ENCODE measurements at places on chromosomes 2 and 18. TPM values are rescaled to one million over a fixed set of nuclear protein-coding genes. Genes with fewer than 3 reads are reported as not detected.

TCF23 gene
- 1.2 TPM for total RNA-seq

DNA sequence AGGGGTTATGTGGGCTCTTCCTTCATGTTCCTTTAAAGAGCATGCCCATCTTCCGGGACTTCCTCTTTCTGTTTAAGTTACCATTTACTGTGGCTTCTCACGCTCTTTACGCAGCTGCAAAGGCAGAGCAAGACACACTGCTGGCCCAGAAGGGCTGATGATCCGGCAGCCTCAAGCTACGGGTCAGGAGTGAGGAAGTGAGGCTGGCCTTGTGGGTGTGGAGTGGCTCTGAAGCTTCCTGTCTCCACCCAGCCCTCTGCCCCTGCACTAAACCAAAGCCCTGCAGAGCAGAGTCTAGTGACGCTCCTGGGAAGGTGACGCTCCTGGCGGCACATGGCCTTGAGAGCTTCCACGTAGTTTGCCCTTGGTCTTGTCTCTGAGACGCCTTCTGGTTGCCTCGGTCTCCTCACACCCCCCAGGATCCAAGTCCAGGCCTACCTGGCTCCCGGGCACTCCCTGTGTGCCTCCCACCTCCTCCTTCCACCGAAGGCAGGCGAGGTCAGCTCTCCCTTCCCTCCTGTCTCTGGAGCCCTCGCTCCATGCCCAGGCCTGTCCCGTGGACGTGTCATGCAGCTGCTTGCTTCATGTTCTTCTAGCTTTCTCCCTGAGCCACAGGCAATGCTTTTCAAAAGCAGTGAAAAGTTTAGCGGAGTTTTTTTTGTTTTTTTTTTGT, 50.3 kb downstream of the ARL4C start:
- H3K4me3 ChIP-seq: peak overlapping the region; percentile 11
- peak; percentile 86 for DNase-seq
- H3K27me3 ChIP-seq: no peaks in the 10 kb centered on the region
- H3K4me1 ChIP-seq: peaks cover 22% of the 10 kb centered on the region
- H3K36me3 ChIP-seq: no peaks in the 10 kb centered on the region

GRCh38 chr2:120262150-120262549, 9.5 kb downstream of the RALB start:
- peaks cover 60% of the 10 kb centered on the region for H3K4me1 ChIP-seq
- no peak overlapping the region for H3K4me3 ChIP-seq
- no peak for DNase-seq
- H3K27me3 ChIP-seq: no peaks in the 10 kb centered on the region

- H3K4me1 ChIP-seq: no peaks in the 10 kb centered on the region
- no peak overlapping the region for H3K4me3 ChIP-seq
- no peak overlapping the region for H3K27ac ChIP-seq
Measured at GRCh38 chr2:38898256-38898655, 8.6 kb downstream of the ARHGEF33 start.

DNA sequence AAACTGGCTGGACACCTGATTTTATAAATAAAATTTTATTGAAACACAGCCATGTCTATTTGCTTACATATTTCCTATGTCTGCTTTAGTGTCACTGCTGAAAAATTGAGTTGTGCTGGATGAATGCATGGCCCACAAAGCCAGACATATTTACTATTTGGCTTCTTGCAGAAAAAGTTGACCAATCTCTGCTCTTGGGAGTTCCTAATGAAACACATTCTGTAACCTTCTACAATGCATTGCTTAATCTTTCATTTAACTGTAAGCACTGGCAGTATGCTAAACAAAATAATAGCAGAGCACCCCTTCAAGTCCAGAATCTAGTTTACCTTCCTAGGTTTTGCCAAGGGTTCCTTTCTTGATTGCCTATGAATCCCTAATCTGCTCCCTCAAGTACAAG, 17.7 kb upstream of the SERPINB7 start:
- no peak for DNase-seq
- no peak overlapping the region for H3K4me3 ChIP-seq
- no peaks in the 10 kb centered on the region for H3K36me3 ChIP-seq
- H3K27ac ChIP-seq: no peak overlapping the region
- no peaks in the 10 kb centered on the region for H3K27me3 ChIP-seq

GRCh38 chr2:68997401-68997800, 15.6 kb upstream of the ANTXR1 start:
- no peaks in the 10 kb centered on the region for H3K27me3 ChIP-seq
- no peaks in the 10 kb centered on the region for H3K4me1 ChIP-seq
- no peaks in the 10 kb centered on the region for H3K36me3 ChIP-seq
- H3K27ac ChIP-seq: no peak overlapping the region
- H3K4me3 ChIP-seq: no peak overlapping the region

- H3K36me3 ChIP-seq: no peaks in the 10 kb centered on the region
- no peak overlapping the region for H3K4me3 ChIP-seq
- H3K27me3 ChIP-seq: peaks cover 19% of the 10 kb centered on the region
- peaks cover 39% of the 10 kb centered on the region for H3K4me1 ChIP-seq
Measured at GRCh38 chr2:240913810-240914644, 7.9 kb downstream of the CROCC2 start.

DNA sequence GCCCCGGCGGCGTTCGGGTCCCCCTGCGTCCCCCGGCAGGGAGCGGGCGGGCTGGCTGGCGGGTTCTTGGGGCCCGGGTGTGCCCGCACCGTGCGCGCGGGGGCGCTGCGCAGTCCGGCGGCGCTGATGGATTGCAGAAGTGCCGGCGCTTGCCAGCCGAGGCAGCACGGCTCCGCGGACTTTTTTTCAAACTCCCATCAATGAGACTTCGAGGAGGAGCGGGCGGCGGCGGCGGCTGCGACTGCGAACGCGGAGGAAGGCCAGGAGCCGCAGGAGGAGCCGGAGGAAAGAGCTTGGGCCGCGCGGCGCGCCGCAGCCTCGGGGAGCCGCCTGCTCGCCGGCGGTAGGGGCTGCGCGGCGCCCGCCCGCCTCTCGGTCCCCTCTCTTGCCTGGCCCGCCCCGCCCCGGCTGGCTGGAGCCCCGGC, at the start of gene GLI2:
Gene GLI2, plus strand, starts transcription at position 123 of the 425 bp plus-strand sequence. CDS start 61,453 bp downstream, outside the sequence.
- DNase-seq: peak; percentile 66
- no peaks in the 10 kb centered on the region for H3K36me3 ChIP-seq
- peak within 1 kb of the TSS; percentile 64 for H3K27ac ChIP-seq
- peak within 1 kb of the TSS; percentile 55 for H3K4me3 ChIP-seq
- peaks cover 80% of the 10 kb centered on the region for H3K27me3 ChIP-seq

GRCh38 chr18:21745231-21745630, 4.6 kb downstream of the MIB1 start:
- H3K27me3 ChIP-seq: no peaks in the 10 kb centered on the region
- no peak overlapping the region for H3K4me3 ChIP-seq
- DNase-seq: no peak
- H3K4me1 ChIP-seq: peaks cover 28% of the 10 kb centered on the region
- H3K27ac ChIP-seq: no peak overlapping the region
- H3K36me3 ChIP-seq: no peaks in the 10 kb centered on the region

SERPINB4 gene
- not detected for total RNA-seq

DSG4 gene
- not detected for total RNA-seq

DNA sequence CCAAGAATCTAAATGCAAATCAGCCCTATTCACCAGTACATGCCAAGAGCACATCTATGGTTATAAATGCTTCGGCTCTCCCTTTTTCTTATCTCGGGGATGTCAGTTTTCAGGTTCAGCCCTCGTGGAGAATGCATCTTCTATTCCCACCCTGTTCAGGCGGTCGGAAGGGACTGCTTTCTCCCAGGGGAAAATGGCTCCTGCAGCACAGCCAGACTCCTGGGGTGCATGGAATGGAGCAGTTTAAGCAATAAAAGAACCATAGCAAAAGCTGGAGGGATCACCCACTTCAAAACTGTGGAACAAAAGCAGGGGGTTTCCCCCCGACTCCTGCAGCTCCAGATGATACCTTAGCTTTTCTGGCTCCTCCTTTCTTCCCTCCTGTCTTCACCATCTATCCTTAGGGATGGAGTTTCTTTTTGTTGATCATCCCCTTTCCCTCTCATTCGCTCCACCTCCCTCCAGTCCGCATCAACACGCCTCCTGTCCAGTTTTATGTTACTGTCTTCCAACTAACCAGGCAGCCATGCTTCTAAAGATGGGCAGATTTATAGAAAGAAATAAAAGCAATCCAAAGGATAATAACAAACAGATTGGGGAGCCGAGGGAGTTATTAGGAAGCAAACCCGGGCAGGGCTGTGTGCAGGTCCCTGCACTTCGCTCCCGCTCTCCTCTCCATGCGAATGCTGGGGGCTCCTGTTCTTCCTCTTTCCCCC, 356.2 kb upstream of the SMIM21 start:
- H3K27me3 ChIP-seq: no peaks in the 10 kb centered on the region
- H3K36me3 ChIP-seq: no peaks in the 10 kb centered on the region
- H3K4me1 ChIP-seq: no peaks in the 10 kb centered on the region
- DNase-seq: no peak
- no peak overlapping the region for H3K4me3 ChIP-seq
- no peak overlapping the region for H3K27ac ChIP-seq

- H3K27ac ChIP-seq: no peak overlapping the region
- no peaks in the 10 kb centered on the region for H3K27me3 ChIP-seq
- no peaks in the 10 kb centered on the region for H3K36me3 ChIP-seq
Measured at GRCh38 chr2:190942697-190943096, 62.1 kb downstream of the GLS start.

GRCh38 chr2:65532326-65532725, 99.9 kb upstream of the SPRED2 start:
- no peak overlapping the region for H3K27ac ChIP-seq
- H3K4me3 ChIP-seq: no peak overlapping the region
- no peaks in the 10 kb centered on the region for H3K36me3 ChIP-seq
- no peaks in the 10 kb centered on the region for H3K27me3 ChIP-seq
- H3K4me1 ChIP-seq: no peaks in the 10 kb centered on the region

DNA sequence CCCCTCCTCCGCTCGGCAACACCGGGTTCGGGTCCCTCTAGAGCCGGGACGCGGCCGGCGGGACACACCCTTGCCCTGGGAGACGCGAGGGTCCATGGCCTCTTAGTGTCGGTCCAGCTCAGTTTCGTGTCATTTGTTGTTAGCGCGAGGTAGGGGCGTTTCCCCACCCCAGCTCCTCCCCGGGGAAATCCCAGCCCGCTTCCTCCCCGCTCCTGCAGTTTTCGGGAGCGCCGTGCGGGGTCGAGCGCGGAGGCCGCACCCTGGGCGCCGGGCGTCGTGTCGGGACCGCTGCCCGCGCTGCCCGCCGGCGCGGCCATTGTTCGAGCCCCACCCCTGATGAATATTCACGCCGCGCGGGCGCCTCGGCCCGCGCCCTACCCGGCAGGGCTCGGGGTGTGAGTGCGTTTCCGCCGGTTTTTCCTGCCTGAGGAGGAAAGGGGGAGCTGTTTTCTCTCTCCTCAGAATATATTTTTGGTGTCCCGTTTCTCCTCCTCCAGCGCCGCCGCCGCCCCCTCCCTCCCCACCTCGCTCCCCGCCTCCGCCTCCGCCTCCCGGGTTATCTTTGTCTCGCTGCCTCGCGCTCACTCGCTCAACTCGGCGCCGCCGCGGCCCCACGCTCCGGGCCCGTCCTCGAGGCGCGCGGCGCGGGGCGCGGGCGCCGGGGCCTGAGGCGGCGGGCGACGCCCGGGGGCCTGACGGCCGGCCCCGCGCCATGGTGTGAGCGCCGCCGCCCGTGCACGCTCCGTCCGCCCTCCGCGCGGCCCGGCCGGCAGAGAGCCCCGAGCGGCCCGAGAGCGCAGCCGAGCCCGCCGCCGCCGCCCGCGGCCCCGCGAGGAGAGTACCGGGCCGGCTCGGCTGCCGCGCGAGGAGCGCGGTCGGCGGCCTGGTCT, at the start of gene MAP4K4:
Gene MAP4K4, plus strand, starts transcription at position 584 of the 890 bp plus-strand sequence. CDS start 374 bp downstream, outside the sequence.
- peaks cover 36% of the 10 kb centered on the region for H3K4me1 ChIP-seq
- peak within 1 kb of the TSS; percentile 77 for H3K4me3 ChIP-seq
- peak within 1 kb of the TSS; percentile 87 for H3K27ac ChIP-seq
- no peaks in the 10 kb centered on the region for H3K36me3 ChIP-seq
- peak; percentile 86 for DNase-seq

GRCh38 chr2:20796374-20796791, 26.5 kb downstream of the LDAH start:
- H3K4me3 ChIP-seq: no peak overlapping the region
- H3K27me3 ChIP-seq: no peaks in the 10 kb centered on the region
- DNase-seq: no peak

DNA sequence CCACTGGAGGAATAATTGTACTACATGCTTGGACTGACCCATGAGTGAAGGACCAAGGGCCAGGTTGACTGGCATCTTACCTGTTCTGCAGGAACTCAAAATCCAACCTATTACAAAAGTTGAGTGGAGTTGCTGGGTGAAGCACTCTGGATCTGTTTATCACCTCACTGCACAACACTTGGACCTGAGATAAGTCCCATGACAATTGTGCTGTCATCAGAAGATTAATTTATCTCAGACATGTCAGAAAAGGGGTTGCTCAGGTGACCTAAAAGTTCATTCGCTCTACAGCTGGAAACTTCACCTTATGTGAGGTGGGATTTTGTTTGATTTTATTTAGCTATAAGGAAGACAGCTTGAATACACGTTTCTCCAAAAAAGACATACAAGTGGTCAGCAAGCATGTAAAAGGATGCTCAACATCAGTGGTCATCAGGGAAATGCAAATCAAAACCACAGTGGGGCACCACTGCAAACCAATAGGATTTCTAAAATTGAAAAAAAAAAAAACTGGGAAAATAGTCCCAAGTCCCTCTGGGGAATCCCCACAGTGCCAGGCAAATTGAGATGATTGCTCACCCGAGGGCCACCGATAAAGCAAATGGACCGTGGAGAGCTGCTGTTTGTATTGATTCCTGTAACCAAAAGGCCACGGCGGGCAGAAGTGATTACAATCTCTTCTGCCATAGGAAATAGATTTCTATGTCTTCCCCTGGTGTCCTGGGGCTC, 65.8 kb upstream of the SLC35F5 start:
- H3K4me1 ChIP-seq: peaks cover 15% of the 10 kb centered on the region
- no peak overlapping the region for H3K27ac ChIP-seq
- no peak for DNase-seq
- no peak overlapping the region for H3K4me3 ChIP-seq
- H3K36me3 ChIP-seq: no peaks in the 10 kb centered on the region
- H3K27me3 ChIP-seq: no peaks in the 10 kb centered on the region

GRCh38 chr18:79866889-79867574, 69.3 kb downstream of the KCNG2 start:
- no peak for DNase-seq
- no peak overlapping the region for H3K4me3 ChIP-seq
- H3K36me3 ChIP-seq: no peaks in the 10 kb centered on the region
- H3K27ac ChIP-seq: no peak overlapping the region
- peaks cover 4% of the 10 kb centered on the region for H3K27me3 ChIP-seq
- no peaks in the 10 kb centered on the region for H3K4me1 ChIP-seq

DNA sequence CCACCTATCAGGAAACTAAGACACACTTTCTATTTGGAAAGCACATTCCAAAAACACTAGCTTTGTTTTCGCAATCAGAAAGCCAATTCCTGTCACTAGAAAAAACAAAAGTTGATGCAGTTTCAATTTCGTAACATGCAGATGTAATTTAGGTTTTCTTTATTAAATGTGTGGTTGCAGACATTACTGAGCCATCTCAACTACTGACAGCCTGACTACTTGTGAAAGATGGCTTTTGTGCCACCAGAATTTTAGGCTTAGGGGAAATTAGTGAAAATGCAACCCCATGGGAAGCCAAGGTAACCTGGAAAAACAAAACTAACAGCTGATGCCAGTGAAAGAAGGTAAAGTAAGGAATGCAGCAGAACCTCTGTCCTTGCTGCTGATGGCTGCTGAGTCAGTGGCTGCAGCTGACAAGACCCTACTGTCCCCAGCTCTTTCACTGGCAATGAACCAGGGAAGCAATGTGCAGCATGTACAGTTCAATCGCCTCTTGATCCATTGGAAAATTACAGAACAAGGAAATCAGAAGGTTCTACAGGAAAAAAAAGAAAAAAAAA, 34.9 kb downstream of the FEZ2 start:
- DNase-seq: no peak
- H3K27ac ChIP-seq: peak overlapping the region; percentile 18
- peaks cover 37% of the 10 kb centered on the region for H3K4me1 ChIP-seq
- H3K4me3 ChIP-seq: no peak overlapping the region
- peaks cover 14% of the 10 kb centered on the region for H3K36me3 ChIP-seq
